Ascending aorta (tissue), 2 donors: ENCODE measurements at places on chromosomes 11 and 22. TPM values are rescaled to one million over a fixed set of nuclear protein-coding genes. Genes with fewer than 3 reads are reported as not detected.
A peak's percentile ranks its signal among the peaks of the same experiment; 100 is the strongest.

OR51B2 gene
- not detected for total RNA-seq

SAA4 gene
- not detected for total RNA-seq

PANX2 gene
- 0.32 TPM for total RNA-seq

ZNF215 gene
- total RNA-seq: not detected

SLC25A18 gene
- not detected for total RNA-seq

RTN4R gene
- 0.43 TPM for total RNA-seq

DNA sequence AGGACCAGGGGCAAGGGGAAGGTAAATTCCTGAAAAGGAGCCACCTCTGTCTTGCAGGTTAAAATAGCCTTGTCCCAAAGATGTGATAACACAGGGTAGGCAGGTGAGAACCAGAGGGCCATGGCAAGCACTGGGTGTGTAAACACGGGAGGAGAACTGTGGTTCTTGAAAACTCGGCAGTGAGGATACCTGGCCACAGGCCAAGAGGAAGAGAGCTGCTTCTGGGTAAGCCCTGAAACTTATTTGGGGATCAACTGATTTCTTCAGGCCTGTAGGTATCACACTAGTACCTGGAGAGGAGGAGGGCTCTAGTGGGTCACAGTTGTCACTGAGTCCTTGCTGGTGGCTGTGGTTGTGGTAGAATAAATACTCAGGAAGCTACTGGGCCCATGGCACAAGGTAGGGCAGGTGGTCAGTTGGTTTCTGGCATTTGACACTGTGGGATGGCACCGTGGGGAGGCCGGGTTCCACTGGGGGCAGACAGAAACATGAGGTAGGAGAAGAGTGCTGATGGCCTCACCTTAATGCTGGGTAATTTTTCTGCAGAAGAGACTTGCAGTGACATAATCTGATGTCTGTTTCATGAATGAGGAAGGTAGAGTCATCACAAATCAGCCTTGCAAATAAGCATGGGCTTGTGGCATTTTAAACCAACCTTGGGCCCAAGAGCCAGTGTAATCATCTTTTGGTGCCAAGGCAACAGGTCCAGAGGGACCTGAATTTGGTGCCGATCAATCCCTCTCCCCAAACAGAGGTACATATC lies 22.0 kb downstream of the AMPD3 start:
- H3K27ac ChIP-seq: no peak overlapping the region
- no peak overlapping the region for H3K4me3 ChIP-seq
- no peaks in the 10 kb centered on the region for H3K36me3 ChIP-seq
- H3K4me1 ChIP-seq: no peaks in the 10 kb centered on the region
- H3K27me3 ChIP-seq: no peaks in the 10 kb centered on the region

- H3K36me3 ChIP-seq: no peaks in the 10 kb centered on the region
- no peak overlapping the region for H3K27ac ChIP-seq
- no peaks in the 10 kb centered on the region for H3K4me1 ChIP-seq
- DNase-seq: no peak
- no peaks in the 10 kb centered on the region for H3K27me3 ChIP-seq
Observed at GRCh38 chr22:41826430-41827383, 6.2 kb upstream of the SREBF2 start.

DNA sequence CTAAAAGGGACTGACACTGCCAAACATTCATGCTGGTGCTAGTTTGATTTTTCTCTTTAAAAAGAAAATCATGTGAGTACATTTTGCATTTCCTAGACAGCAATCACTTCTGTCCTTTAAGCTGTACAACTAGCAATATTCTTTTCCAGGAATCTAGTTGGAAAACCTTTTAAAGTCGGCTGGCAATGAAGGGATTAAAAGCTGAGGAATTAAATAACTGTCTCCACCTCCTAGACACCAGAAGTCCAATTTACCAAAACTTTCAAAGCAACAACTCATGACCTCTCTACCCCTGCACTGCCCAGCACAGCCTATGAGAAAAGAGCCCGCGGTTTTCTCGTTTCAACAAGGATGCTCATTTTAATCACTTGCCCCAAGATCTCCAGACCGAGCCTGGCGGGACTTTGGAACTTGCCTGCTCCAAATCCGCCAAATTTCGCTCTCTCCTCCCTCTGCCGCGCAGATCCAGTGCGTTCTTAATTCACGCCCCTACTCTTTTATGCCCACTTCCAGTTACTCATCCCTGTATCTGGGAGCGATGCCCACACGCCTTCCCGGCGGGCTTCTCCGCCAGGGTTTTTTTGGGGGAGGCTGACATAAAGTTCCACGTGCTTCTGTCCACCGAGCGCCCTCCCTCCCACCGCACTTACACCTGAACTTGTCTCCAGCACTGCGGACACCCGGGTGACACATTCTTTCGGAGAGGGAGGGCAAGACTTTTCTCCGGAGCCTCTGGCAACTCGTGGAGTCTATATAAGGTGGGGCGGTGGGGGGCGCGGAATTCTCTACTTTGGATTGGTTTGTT lies 2.5 kb downstream of the MPPED2 start:
- DNase-seq: peak; percentile 37
- peak overlapping the region; percentile 98 for H3K27ac ChIP-seq
- peaks cover 3% of the 10 kb centered on the region for H3K4me1 ChIP-seq

GRCh38 chr11:104625246-104625645 lies 273.0 kb downstream of the CASP12 start:
- DNase-seq: no peak
- H3K27ac ChIP-seq: no peak overlapping the region
- no peak overlapping the region for H3K4me3 ChIP-seq
- no peaks in the 10 kb centered on the region for H3K4me1 ChIP-seq

DNA sequence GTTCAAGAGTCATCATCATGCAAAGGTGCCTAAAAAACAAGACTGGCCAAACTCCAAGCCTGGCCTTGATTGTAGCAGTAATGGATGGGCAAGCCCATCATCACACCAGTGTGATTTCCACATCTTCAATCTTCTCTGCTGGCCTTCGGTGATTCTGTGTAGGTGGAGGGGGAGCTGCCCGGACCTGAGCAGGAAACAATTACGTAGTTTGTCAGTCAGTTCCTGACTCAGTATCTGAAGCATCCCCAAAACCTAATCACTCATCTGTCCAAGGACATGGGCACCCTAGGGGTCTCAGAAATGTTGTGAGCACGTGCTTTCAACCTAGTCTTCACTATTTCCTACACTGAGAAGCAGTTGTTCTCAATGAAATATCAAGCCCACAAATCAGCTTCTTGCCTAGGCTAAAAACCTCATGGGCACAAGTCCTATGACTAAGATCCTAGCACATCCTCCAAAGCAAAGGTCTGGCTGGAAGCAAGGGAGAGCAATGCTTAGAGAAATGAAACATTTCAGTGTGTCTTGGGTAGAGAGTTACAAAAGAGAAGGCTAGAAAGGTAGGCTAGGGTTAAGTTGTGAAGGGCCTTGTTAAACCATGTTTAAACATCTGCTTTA lies 24.6 kb downstream of the ATG16L2 start:
- H3K27ac ChIP-seq: peak overlapping the region; percentile 4
- DNase-seq: no peak
- H3K36me3 ChIP-seq: peaks cover 28% of the 10 kb centered on the region
- no peaks in the 10 kb centered on the region for H3K27me3 ChIP-seq

DNA sequence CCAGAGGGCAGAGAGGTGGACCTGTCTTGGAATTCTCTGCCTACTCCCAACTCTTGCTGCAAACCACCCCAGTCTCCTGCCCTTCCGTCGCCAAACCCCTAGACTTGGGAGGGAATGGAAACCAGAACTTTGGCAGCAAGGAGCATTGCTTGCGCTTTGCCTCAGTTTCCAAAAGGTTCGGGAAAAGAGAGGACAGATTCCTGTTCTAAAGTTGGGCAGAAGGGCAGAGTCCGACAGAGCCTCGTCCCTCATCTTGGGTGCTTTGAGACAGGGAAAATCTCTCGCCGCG lies 396 bp upstream of the ROBO3 start:
- no peak overlapping the region for H3K27ac ChIP-seq
- DNase-seq: no peak
- H3K4me3 ChIP-seq: peak overlapping the region; percentile 51
- H3K36me3 ChIP-seq: no peaks in the 10 kb centered on the region
- peaks cover 17% of the 10 kb centered on the region for H3K4me1 ChIP-seq

DNA sequence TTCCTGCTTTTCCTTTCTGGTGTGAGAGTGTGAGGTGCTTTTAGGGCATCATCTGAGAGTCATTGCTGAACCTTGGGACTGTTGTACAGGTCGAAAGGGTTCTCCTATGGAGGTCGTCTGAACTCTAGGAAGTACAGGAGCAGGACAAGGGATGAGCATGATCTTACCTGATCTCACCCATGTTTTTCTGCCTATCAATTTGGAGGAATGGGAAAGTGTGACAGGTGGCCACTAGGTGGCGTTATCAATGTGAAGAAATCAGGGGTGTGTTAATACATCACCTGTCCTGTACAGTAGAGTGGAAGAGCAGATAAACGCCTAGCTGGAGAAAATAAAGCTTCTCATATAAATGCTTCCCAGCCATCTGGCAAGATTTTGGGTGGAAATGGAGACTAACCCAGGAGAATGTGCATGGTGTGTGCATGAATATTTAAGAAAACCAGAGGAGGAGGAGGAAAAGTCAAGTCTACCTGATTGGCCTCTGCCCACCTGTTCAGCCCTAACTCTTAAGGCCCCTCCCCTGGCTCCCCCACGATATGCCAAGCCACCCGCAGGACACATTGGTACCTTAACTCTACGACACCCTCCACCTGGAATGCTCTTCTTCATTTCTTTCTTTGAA lies 72.0 kb upstream of the NARS2 start:
- peak; percentile 64 for DNase-seq
- no peaks in the 10 kb centered on the region for H3K4me1 ChIP-seq
- no peaks in the 10 kb centered on the region for H3K27me3 ChIP-seq

DNA sequence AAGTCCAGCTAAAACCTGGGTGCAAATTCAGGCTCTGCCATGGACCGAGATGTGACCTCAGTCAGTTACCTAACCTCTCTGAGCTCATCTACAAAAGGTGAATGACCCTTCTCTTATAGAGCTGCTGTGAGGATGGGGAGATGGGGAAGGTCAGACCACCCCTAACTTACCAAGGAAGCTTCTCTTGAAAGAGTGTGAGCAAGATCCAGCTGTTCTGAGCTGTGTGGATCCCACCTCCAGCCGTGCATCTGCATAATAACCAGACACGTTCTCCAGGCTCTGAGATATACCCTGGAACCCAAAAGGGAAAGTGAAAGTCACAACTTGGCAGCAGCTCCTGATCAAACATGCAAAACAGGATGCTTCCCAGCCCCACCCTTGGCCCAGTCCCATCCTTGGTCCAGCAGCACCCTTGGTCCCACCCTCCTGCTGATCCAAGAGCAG lies at the start of gene APOL3:
Gene APOL3, minus strand, starts transcription at position 257 of the 444 bp plus-strand sequence. CDS start 11,700 bp downstream, outside the sequence.
- peak within 1 kb of the TSS; percentile 94 for H3K27ac ChIP-seq
- peak within 1 kb of the TSS; percentile 63 for H3K4me3 ChIP-seq
- no peaks in the 10 kb centered on the region for H3K36me3 ChIP-seq
- peaks cover 10% of the 10 kb centered on the region for H3K4me1 ChIP-seq

- no peak overlapping the region for H3K27ac ChIP-seq
- no peaks in the 10 kb centered on the region for H3K4me1 ChIP-seq
- no peaks in the 10 kb centered on the region for H3K36me3 ChIP-seq
- no peaks in the 10 kb centered on the region for H3K27me3 ChIP-seq
- DNase-seq: no peak
Observed at GRCh38 chr11:101363706-101364275, 220.0 kb downstream of the TRPC6 start.

DNA sequence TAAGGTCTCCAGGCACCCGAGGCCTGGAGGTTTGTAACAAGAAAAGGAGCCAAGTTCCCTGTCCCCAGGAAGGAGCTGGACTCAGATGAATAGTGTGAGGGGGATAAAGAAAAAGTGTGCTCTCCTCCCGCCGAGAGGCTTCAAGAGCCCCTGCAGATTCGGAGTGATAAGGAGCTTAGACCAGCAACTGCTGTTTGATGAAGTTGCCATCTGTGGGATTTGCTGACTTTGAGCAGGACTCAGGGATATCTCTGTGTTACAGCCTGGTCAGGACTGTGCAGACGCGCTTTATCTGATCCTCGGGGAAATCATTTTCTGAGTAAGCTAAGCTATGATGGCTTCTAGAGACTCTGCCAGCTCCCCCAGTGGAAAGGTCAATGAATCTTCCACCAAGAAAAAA lies 1017.0 kb downstream of the TBC1D22A start:
- no peaks in the 10 kb centered on the region for H3K36me3 ChIP-seq
- no peak overlapping the region for H3K27ac ChIP-seq

DNA sequence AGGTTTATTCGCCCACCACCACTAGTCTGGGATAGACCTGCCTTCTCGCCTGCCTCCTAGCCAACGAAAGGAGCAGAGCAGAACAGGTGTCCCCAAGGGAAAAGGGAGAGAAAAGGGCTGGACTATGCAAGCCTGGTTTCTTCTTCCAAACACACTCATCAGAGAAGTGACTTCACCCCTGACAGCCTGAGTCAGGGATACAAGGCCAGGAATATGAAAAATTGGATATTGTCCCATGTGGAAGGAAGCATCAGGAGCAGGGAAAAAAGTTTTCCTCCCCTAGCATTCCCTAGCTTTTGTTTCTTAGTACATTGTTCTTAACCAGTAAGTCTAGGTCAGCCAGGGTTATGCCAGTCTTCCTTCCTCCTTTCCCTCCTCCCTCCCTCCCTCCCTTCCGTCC lies 56.9 kb upstream of the TNRC6B start:
- peaks cover 8% of the 10 kb centered on the region for H3K36me3 ChIP-seq
- H3K27me3 ChIP-seq: no peaks in the 10 kb centered on the region
- no peak overlapping the region for H3K27ac ChIP-seq
- no peaks in the 10 kb centered on the region for H3K4me1 ChIP-seq

DNA sequence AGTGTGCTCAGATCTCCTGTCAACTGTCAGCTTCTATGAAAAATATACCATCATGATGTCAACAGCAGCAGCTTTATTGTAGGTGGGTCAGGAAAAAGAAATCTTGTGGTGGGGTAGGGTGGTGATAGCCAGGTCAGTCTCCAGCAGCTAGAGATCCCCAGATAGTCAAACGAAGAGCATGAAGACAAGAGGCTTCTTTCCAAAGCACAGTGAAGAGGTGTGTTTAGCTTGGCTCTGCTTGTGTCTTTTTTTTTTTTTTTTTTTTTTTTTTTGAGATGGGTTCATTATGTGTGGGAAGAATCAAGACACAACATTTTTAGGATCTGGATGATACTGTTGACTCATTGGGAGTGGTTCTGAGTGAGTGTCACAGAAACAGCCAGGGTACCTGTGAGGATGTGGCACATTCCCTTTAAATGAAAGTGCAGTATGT lies 1075.5 kb downstream of the NTM start:
- H3K27me3 ChIP-seq: no peaks in the 10 kb centered on the region
- DNase-seq: no peak
- no peak overlapping the region for H3K4me3 ChIP-seq
- no peak overlapping the region for H3K27ac ChIP-seq
- no peaks in the 10 kb centered on the region for H3K4me1 ChIP-seq
- H3K36me3 ChIP-seq: no peaks in the 10 kb centered on the region

- H3K4me3 ChIP-seq: no peak overlapping the region
- DNase-seq: no peak
- H3K27me3 ChIP-seq: no peaks in the 10 kb centered on the region
Observed at GRCh38 chr22:26643418-26644100, 13.8 kb upstream of the MIAT start.

GRCh38 chr11:103668859-103669258 lies 367.6 kb upstream of the DDI1 start:
- H3K4me3 ChIP-seq: no peak overlapping the region
- H3K4me1 ChIP-seq: no peaks in the 10 kb centered on the region
